Aorta (tissue), 5 donors: ENCODE measurements at places on chromosomes 16 and 17. TPM values are rescaled to one million over a fixed set of nuclear protein-coding genes. Genes with fewer than 3 reads are reported as not detected.

Gene PLA2G10
- total RNA-seq, result not detected

Gene SLC52A1
- not detected for total RNA-seq

DNA sequence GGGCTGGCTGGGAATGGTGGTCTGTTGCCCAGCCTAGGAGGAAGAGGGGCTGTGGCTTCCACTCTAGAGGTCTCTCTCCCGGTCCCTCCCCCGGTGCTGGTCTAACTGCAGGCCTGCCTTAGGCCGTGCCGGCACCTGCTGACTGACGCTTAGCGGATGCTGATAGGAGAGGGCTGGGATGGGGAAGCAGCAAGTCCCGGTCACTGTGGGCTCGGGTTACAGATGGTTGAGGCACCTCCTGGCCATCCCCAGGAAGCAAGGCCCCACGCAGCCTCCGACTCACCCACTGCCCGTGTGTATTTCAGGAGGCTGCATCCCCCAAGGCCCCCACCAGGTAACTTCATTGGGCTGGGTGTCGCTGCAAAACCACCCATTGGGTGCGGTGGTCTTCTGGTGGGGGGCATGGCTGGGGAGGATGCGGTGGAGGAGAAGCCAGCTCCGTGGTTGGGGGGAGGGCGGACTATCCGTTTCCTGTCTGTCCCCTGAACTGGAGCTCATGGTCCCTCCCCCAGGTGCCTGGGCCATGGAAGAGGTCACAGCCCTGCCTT is 278.9 kb downstream of the SEC14L1 start:
- DNase-seq, result no peak

- DNase-seq, result no peak
These were observed 16.3 kb downstream of the MNT start for GRCh38 chr17:2384439-2385127.

- no peak for DNase-seq
These were observed 775 bp upstream of the TERB1 start for GRCh38 chr16:66802159-66802558.

Gene ZNF750
- total RNA-seq, result 0.21 TPM

GRCh38 chr16:49947907-49948678 is 76.9 kb upstream of the CNEP1R1 start:
- no peak for DNase-seq

DNA sequence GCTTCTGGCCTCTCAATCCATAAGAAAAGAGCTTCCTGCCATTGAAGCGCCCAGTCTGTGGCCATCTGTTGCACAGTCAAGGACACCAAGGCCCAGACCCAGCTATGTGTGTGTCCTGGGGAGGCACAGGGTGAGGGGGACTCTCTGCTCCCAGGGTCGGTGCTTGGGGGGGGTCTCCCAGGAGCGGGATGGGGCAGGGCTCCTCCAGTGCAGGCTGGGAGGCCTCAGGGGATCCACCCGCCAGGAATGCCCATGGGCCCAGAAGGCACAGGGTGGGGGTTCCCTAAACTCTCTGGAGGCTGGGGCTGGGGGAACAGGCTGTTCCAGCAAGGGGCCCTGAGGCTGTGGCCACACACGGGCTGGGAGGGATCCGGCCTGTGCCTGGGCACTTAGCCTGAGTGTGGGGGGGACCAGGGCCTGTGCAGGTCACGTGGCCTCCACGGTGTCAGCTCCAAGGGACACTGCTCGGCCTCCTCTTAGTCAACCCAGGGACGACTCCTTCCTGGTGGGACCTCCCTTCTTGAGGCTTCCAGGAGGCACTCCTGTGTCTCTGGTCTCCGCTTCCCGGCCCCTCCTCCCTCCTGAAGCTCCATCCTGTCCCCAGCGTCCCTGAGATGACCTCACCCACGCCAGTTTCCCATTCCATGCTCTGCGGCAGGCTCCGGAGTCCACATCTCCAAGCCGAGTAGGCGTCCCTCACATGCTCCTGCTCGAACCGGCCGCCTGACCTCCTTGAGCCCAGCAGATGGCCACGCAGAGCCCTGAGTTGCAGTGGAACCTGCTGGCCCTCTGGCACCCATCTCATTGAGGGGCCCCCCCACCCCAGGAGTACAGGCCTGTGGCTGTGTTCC is 23.1 kb upstream of the BAHCC1 start:
- DNase-seq, result peak; percentile 86

DNA sequence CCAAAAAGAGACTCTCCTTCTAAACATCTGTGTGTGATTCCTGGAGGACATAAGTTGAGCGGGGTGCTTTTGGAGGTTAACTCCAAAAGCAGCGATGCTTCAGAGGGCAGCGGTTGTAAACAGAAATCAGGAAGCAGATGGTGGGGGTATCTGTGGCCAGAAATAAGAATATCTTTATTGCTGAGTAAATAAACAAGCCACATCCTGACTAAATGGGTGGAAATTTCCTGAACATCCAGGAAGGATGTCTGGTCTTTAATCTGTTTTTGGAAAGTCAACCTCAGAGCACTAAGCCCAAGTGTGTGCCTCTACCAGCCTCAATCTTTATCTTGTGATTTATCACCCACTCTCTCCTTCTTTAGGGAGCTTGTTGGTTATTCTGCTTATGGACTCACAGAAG is 123.3 kb downstream of the CDH13 start:
- DNase-seq, result no peak

- DNase-seq, result peak; percentile 69
These were observed 668 bp upstream of the UNK start for GRCh38 chr17:75783803-75784472.

DNA sequence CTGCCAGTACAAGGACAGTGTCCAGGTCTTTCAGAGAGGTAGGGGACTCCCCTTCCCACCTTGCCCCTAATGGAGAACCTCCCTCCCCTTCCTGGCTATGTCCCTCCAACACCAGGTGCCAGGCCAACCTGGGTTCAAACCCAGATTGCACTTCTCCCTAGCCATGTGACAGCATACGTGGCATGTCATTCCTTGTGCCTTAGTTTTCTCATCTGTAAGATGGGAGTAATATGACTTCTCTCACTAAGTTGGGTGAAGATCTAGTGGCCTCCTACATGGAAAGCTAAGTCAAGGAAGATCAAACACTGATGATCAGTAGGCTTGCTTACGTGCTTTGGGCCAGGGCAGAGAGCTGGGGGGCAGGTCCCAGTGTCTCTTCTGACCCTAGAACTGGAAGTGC is 8.8 kb downstream of the FCSK start:
- no peak for DNase-seq

- no peak for DNase-seq
These were observed 32.3 kb downstream of the ARL4D start for GRCh38 chr17:43430936-43431713.

DNA sequence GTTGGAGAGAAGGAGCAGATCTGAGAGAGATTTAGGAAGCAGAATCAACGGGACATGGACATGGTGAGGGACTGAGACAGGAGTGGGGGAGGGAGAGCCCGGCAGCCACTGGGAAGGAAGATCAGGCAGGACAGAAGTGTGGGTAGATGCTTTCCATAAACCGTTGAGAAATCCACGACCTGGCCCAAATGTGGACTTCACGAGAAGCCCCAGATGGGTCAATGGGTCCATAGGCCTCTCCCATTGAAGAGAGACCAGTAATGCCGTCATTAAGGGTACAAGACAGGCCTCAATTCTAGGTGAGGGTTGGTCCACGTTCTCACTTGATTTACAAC is 530 bp upstream of the CCL22 start:
- DNase-seq, result no peak

DNA sequence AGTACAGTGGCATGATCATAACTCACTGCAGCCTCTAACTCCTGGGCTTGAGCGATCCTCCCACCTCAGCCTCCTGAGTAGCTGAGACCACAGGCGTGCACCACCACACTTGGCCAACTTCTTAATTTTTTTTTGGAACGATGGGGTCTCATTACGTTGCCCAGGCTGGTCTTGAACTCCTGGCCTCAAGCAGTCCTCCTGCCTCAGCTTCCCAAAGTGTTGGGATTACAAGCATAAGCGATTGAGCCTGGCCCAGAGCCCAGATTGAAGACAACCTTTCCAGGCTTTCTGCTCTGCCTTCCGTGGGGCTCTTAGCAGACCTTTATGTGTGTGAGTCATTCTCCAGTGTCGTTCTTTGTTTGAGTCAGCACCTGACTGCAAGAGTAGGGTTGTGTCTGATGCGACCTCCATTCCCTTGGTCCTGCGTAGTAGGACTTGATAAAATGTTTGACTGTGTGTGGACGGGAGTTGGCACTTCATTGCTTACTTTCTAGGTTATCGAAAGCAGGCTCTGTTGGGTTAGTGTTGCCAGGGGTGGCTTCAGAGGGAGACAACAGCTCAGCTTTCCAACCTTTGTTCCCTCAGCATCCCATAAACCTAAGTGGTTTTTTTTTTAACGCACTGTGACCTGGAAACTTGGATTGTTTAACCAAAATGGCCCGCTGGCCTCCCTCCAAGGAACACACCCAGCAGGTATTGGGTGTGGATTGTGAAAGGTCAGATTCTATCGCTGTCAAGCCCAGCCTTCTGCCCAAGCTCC is 26.4 kb downstream of the EEF2K start:
- DNase-seq, result no peak

DNA sequence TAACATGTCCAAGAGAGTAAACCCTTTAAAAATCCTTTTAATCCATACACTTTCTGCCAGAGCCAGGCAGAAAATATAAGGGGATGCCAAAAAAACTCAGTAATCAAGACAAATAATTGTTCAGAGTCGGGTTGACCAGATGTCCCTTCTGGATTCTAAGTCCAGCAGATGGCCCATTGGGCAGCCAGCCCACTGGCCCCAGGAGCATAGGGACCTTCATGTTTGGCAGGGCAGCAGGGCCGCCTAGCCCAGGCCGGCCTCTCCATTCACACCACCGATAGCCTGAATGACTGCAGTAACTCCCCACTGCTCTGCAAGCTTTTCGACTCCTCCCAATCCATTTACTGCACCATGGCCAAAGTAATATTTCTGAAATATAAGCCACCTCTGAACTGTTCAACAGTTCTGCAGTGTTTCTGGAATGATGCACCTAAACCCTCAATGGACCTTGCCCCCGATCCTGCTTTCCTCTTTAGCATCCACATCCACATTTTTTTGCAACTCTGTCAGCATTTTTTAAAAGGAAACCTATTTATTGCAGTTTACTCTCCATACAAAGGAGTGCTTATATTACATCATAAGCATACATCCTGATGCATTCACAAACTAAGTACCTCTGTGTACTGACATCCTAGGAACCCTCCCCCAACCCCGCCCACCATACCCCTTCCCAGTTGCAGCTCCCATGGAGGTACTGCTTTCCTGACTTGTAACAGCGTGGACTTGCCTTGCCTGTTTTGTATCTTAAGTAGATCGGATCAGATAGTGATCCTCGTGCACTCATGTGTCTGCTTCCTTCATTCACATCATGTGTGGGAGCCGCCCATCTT is 46.4 kb downstream of the LDHD start:
- no peak for DNase-seq

DNA sequence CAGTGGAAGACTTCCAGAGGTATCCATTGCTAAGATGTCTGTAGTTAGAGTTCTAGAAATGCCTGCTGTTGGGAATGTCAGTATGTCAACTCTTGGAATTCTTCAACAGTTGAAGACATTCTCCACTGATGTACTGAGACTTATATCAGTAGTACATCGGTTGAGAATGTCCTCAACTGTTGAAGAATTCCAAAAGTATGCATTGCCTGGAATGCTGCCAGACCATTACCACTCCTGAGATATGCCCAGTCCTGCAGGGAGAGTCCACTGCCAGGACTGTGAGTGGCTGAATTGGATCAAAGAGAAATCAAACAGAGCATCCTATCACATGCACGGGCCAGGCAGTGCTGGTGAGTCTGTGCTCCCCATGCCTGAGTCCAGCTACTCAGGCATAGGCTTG is 42.0 kb downstream of the IL21R start:
- peak; percentile 10 for DNase-seq

DNA sequence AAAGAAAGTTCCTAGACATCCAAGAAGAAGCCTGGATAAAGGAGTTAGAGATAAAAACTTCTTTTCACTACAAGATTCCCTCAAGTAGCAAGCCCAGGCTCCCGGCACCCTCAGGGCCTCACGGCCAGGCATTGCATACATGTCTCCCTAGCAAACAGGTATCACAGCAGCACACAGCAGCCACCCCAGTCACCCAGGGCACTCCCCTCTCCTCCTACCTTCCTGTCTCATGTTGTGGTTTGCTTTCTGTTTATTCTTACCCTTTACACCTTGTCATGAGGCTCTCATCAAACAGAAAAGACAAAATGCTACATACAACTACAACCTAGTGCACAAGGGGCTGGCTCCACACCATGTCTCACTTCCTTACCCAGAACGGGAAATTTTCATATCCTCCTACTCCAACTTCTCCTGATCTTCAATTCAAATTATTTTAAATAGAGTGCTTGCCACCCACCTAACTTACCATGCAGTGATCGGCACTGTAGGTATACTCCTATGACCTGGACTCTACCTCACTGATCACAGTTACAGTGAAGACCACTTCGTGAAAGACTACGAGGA is 42.7 kb downstream of the XPO6 start:
- DNase-seq, result no peak

Gene TPPP3
- 13.5 TPM for total RNA-seq

DNA sequence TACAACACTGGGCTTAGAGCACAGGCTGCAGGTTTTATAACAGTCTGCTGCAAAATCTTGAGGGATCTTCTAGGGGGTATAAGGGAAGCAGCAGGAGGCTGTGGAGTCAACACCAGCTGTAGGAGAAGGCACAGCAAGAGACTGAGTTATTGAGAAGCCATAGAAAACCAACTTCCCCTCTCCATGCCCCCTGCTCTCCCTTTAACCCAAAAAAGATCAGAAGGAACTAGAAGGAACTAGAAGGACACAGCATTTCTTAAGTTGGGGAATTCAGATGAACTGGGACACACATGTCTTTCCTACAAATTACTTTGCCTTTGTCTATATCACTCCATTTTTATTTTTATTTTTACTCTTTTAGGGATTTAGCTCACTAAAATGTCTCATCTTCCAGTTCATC is 6.2 kb upstream of the CCL18 start:
- no peak for DNase-seq
